ENCODE measurements at places on chromosomes 3 and 15.

DNA sequence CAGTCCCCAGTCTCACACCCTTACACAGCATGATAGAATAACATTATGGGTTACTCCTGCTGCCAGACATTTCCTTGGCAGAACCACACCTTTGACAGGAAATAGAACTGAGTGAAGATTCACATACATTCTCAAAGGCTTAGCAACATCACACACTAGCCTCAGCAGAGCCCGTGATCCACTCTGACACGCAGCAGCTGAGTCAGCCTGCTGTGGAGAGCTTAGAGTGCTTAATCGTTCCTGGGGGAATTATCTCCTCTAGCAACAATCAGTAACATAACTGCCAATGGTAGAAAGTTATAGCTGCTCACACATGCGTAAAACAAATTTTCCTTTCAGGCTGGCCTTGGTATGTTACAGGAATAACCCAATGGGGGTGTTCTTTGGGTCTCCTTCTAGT, 382.1 kb downstream of the GAP43 start:
- no peak for DNase-seq

DNA sequence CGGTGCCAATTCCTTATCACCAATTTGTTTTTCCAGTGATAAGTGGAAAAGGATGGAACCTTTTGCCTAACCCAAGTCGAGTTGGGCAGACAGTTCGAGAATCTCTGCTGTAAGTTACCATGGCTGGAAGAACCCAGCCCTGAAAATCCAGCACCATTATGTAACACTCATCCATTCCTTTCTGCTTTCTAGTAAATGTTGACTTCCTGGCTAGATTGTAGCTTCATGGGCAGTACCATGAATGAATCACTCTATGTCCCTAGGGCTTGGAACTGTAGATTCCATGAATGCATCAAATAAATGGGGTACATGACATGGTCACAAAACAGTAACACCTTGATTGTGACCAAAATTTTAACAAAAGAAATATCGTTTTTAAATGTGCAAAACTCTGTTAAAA, 14.0 kb downstream of the CHCHD4 start:
- no peak for DNase-seq

DNA sequence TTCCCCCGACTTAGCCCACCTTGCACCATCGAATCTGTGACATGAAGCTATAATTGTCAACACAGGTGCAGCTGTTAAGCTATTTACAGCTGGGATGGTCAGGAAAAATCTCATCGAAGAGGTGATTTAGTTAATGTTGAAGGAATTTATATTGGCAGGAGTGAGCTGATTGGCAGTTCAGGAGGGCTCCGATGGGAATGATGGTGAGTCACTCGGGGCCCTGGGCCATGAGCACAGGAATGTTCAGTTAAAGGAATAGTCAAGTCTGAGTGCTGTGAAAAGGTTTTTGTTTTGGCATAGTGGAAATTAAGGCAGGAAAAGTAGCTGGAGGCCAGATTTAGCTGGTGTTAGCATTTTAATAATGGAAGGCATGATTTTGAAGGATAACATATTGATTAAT, 95.7 kb downstream of the OXSM start:
- no peak for DNase-seq

DNA sequence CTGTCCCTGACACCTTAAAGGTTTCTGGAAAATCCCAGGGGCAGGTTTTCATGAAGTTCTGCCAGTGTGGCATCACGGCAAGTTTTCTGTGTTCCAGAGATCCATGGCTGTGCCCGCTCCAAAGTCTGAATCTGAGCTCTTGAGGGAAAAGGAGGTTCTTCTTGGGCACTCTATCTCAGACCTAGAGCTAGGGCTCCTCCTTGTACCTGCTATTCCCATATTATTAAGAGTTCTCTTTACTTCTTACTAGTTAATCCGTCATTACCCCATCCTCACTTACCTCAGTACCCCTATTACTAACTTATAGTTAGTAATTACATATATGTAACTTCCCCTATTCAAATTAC, 5.9 kb upstream of the TRA2B start:
- DNase-seq: no peak

DNA sequence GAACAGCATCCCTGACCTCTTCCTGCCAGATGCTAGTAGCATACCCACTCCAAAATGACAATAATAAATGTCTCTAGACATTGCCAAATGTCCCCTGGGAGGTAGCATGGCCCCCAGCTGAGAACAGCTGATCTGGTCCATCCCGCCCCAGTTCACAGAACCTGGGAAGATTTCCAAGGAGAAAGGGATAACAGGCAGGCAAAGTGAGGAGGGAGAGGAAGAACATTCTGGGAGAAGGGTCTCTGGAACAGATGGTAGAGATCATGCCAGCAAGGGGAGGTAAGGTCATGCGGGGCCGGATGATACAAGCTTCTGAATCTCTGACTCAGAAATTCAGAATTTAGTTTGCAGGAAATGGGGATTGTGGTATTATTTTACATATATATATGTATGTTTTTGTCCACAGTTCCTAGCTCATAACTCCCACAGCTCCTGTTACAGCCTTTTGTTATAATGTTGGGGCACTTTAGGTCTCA, 192.7 kb downstream of the SUCLG2 start:
- no peak for DNase-seq

DNA sequence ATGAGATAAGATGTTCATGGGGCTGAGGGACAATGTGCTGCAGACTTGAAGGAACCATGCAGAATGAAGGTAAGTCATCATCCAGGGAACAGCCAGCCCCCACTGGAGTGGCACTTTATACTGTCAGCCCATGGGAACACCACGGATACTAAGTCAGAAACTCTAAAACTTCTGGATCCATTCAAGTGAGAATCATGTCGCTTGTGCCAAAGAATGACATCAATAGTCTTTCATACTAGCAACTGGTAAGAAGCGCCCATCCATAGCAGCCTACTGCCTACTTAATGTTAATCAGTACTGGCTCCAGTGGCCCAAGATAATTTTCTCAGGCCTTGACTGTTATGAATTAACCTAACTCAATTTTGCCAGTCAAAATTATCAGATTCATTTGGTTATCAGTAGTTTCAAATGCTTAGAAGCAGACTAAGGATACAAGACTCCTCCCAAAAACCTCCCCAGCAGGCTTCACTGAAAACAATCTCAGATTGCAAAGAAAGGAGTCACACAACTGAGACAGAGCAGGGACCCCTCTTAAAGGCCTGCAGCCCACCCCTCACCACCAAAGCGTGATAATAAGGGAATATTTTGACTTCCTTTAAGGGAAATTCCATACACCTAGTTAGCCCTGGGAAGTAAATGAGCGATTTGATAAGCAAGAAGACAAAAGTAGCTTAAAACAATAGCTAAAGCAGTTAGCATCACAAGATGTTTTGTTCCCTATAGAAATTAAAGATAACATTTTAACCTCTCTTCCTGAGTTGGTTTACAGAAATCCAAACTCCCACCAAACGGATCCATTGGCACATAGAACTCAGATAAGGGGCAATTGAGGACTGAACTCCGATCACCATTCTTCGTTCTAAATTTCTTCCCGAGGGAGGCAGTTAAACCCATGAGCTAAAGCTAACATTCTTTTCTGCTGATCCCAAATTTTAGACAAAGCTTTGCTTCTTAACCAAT, 98.8 kb downstream of the TGFBR2 start:
- no peak for DNase-seq

- no peak for DNase-seq
These were observed 67.8 kb downstream of the FMN1 start for GRCh38 chr15:33126559-33127290.

- DNase-seq: no peak
These were observed 843.2 kb downstream of the CADM2 start for GRCh38 chr3:85801955-85802354.

DNA sequence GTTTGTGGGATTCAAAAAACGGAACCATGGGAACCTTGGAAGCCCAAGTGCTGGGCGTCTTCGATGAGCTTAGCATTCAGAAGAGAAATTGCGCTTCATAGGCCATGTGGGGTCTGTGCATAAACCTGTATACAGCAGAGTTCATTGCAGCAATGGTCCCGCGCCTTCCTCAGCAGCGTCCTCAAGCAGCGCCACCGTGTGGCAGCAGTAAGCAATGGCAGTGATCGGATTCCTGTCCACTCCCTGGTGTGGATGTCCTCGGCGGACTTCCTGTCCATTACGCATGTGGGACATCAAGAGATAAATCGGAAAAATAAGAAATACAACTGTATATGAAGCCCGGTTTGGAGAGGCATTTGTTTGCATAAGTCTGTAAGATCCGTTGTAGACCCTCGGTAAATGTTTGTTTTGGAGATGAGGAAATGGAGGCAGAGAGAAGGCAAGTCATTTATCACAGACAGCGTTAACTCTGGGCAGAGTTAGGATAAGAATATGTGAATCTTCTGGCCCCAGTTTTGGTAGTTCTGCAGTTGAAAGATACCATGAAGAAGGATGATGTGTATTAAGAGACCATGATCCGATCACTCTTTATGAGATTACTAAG, 57.7 kb downstream of the CNTN4 start:
- DNase-seq: peak; percentile 16

- DNase-seq: no peak
These were observed 567.1 kb upstream of the NR2F2 start for GRCh38 chr15:95763426-95763825.

GRCh38 chr3:190673148-190673547, 159.3 kb downstream of the IL1RAP start:
- DNase-seq: no peak

DNA sequence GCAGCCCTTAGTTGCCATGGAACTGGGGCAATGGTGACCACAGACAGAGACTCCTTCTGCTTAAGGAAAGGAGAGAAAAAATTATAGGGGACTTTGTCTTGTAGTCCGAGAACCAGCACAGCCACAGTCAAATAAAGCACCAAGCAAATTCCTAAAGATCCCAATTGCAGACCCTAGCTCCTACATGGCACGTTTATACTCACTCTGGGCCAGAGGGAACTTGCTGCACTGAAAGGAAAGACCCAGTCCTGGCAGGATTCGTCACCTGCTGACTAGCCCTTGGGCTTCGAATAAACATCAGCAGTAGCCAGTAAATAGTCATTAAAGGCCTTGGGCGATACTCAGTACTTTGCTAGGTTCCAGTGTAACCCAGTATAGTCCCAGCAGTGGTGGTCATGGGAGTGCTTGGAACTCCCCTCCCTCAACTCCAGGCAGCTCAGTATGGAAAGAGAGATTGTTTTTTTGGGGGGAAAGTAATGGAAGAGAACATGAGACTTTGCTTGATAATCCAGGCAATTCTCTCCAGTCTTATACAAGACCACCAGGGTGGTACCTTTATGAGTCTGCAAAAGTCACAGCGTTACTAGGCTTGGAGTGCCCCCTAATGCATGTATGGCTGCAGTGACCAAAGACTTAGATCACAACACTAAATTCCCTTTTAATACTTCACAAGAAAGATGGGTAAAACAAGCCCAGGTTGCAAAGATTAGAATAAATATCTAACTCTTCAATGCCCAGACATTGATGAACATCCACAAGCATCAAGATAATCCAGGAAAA, 66.4 kb upstream of the AGTR1 start:
- DNase-seq: no peak

DNA sequence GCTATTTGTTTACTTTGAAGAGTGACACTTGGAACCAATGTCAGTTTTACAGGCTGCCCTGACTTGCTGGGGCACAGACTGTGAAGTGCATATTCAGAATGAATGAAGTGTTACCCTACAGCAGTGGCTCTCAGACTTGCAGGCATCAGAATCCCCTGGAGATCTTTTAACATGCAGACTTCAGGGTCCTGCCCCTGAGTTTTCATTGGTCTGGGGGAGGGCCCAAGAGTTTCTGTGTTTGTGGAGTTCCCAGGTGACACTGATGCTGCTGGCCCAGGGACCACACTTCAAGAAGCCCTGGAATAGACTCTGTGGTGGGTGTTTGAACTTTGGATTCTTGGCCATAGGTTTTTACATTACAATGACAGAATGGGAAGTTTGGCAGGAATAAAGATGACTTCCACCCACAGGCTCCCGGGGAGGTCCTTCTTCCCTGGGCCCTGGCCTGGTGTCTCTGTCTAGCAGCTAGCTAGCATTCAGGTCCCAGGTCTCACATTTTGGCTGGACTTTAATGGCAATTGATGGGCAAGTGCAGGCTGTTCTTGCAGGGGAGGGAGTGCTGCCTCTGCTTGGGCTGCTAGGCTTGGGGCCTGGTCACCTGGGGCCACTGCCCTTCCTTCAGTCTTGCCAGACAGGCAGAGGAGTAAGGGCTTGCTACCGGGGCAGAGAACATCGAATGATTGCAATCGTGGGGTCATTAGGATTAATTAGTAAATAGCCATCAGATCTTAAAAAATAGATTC, 149.0 kb downstream of the APBA2 start:
- no peak for DNase-seq

GRCh38 chr3:123157598-123158287, 44.0 kb upstream of the SEC22A start:
- no peak for DNase-seq

- no peak for DNase-seq
These were observed 86.7 kb downstream of the ST8SIA2 start for GRCh38 chr15:92480361-92480760.

- no peak for DNase-seq
These were observed 220.8 kb upstream of the HES1 start for GRCh38 chr3:193915099-193915498.

- DNase-seq: no peak
These were observed 250.9 kb downstream of the EPHA3 start for GRCh38 chr3:89358281-89358680.

DNA sequence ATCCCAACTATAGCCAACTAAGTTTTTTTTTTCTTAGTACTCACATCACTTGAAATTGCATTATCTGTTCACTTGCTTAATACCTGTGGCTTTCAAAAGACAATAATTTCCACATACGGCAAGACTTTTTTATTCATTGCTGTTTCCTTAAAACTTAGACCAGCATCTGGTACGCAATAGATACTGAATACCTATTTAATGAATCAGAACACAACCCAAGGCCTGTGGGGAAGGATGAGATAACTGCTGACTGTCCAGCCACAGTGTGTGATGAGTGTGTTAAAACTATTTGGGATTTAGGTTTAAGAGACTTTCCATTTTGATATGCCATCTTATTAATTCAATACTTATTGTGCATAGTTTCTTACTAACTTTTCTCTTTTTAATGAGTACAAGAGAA, 988.7 kb downstream of the NTRK3 start:
- no peak for DNase-seq

DNA sequence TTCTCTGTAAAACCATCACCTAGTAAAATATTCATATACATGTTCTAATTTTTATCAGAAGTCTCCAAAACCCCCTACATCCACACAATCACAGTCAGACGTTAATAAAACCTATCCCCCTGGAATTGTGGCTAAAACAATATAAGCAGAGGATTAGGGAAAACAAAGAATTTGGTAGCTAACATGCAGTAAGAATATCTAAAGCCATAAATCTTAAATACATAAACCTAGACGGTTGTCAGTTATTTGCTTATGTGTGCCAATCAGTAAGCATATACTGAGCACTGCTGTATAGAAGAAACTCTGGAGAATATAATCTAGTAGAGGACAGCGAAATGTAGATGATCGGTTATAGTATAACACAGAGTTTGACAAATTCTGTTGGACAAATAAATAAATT, 232.2 kb downstream of the TBC1D5 start:
- no peak for DNase-seq

- DNase-seq: no peak
These were observed 75.5 kb downstream of the MSL2 start for GRCh38 chr3:136120373-136121348.

All from activated CD4-positive, alpha-beta memory T cell treated with anti-CD3 and anti-CD28 coated beads, Interleukin-2, amount 10 ng/mL, durations not matched to agents 7 days and 5 days (primary cell).